ENCODE measurements at places on chromosomes 6 and 20. TPM values are rescaled to one million over a fixed set of nuclear protein-coding genes. Genes with fewer than 3 reads are reported as not detected.

The LAMA5 gene
- total RNA-seq: 408 TPM

The RGS17 gene
- 3.5 TPM for total RNA-seq

The CST4 gene
- not detected for total RNA-seq

The SLC22A2 gene
- total RNA-seq: 0.23 TPM

The SLC52A3 gene
- total RNA-seq: 0.55 TPM

The STX11 gene
- 1.8 TPM for total RNA-seq

The PPP1R16B gene
- total RNA-seq: 0.27 TPM

The ME1 gene
- total RNA-seq: 39.6 TPM

The GGTLC1 gene
- total RNA-seq: not detected

The TREM1 gene
- not detected for total RNA-seq

The DCBLD1 gene
- 32.9 TPM for total RNA-seq

The TRIM27 gene
- total RNA-seq: 44.3 TPM

The CST7 gene
- not detected for total RNA-seq

The RAB32 gene
- 46.2 TPM for total RNA-seq

The C20orf141 gene
- total RNA-seq: 0.36 TPM

The CDSN gene
- not detected for total RNA-seq

The TTPAL gene
- 14.5 TPM for total RNA-seq

The TTLL9 gene
- total RNA-seq: 0.14 TPM

The EIF2S2 gene
- 96.0 TPM for total RNA-seq

The MEI4 gene
- not detected for total RNA-seq

The MICAL1 gene
- 8.5 TPM for total RNA-seq

The FGD2 gene
- not detected for total RNA-seq

The RING1 gene
- 28.2 TPM for total RNA-seq

The SPTLC3 gene
- total RNA-seq: not detected

The FKBP1C gene
- total RNA-seq: 2.0 TPM

The SEL1L2 gene
- not detected for total RNA-seq

The CNKSR3 gene
- 5.8 TPM for total RNA-seq

The CTAGE9 gene
- total RNA-seq: not detected

The GJA10 gene
- not detected for total RNA-seq

The PROKR2 gene
- not detected for total RNA-seq

The OOEP gene
- total RNA-seq: not detected

The HRH3 gene
- total RNA-seq: not detected

The FITM2 gene
- 8.2 TPM for total RNA-seq

The ADAM33 gene
- total RNA-seq: 0.06 TPM
